ENCODE measurements at places on chromosomes 5 and 9.

DNA sequence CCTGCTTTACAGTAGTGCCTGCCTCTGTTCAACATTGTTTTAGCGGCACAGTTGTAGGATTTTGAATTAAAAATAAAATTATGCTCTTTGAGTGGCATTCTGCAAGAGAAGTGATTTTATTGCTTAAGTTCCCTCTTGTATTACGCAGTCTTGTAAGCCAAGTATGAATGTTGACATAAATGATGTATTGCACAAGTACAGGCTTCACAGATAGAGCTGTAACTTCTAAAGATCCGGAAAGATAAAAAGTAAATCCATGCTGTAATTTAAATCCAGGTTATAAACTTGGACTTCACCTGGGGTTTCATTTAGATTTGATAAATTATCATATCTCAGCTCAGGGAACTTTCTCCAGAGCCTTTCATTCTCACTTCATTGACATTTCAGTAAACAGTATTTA, 1114.7 kb downstream of the PTPRD start:
- DNase-seq: no peak

- DNase-seq: no peak
These were observed 29.0 kb upstream of the BTNL3 start for GRCh38 chr5:180959661-180960060.

GRCh38 chr5:80238778-80239679, 16.8 kb downstream of the SERINC5 start:
- peak; percentile 52 for DNase-seq

- no peak for DNase-seq
These were observed 40.4 kb downstream of the ELOVL7 start for GRCh38 chr5:60803712-60804111.

DNA sequence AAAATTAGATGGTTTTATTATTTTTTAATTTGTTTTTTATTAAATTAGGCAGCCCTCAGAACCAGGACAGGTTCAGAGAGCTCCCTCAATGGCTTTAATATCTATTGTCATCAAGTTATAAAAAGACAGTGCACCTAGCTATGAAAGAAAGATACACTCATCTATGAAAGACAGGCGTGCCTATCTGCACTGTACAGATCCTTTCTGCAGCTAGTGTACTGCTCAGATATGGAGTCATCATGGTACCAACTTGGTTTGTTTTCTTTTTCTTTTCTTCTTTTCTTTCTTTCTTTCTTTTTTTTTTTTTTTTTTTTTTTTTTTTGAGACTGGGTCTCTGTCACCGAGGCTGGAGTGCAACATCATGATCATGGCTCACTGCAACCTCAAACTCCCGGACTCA, 54.8 kb upstream of the GPBP1 start:
- no peak for DNase-seq

DNA sequence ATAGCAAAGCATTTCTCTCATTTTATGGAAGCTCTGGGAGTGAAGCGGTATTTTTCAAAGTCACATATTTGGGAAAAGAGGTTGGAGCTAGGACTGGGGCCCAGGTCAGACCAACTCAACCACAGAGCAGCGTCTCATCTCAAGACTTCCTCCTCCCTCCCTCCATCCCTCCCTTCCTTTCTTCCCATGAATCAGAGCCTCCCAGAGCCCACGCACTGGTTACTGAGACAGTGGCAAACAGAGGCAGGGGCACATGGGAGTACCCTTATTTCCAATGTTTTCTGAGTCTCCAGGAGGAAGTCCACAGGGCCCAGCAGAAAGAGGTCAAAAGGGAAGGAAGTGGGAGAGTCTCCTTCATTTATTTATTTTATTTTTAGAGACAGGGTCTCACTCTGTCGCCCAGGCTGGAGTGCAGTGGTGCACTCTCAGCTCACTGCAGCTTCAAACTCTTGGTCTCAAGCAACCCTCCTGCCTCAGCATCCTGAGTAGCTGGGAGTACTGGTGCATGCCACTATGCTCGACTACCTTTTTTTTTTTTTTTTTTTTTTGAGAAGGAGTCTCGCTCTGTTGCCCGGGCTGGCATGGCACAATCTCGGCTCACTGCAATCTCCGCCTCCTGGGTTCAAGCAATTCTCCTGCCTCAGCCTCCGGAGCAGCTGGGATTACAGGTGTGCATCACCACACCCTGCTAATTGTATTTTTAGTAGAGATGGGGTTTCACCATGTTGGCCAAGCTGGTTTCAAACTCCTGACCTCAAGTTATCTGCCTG, 52.5 kb upstream of the CDKN2AIPNL start:
- DNase-seq: no peak

- no peak for DNase-seq
These were observed 29.9 kb upstream of the OBP2B start for GRCh38 chr9:133238851-133239532.

GRCh38 chr9:88628811-88629210, 93.8 kb downstream of the NXNL2 start:
- DNase-seq: no peak

Data from NCI-H2029 (cell line).